ENCODE measurements at places on chromosomes 6 and 20. TPM values are rescaled to one million over a fixed set of nuclear protein-coding genes. Genes with fewer than 3 reads are reported as not detected.

Gene WFDC12
- not detected for total RNA-seq

Gene ZNF184
- 4.2 TPM for total RNA-seq

Gene TMEM239
- not detected for total RNA-seq

Gene PHACTR3
- 0.54 TPM for total RNA-seq

Gene EPHA7
- 6.2 TPM for total RNA-seq

Gene NRN1
- total RNA-seq, result 10.4 TPM

Gene SLC35F1
- 7.7 TPM for total RNA-seq

Gene ZDHHC14
- total RNA-seq, result 26.1 TPM

Gene SNAP91
- 1.4 TPM for total RNA-seq

Gene GABRR2
- total RNA-seq, result 1.7 TPM

Gene HSPA12B
- 9.2 TPM for total RNA-seq

Gene MDN1
- 21.1 TPM for total RNA-seq

Gene GPR63
- total RNA-seq, result 1.8 TPM

Gene SLC13A3
- 0.57 TPM for total RNA-seq

Gene MLN
- not detected for total RNA-seq
